ENCODE measurements at places on chromosomes 5 and 9. TPM values are rescaled to one million over a fixed set of nuclear protein-coding genes. Genes with fewer than 3 reads are reported as not detected.

DNA sequence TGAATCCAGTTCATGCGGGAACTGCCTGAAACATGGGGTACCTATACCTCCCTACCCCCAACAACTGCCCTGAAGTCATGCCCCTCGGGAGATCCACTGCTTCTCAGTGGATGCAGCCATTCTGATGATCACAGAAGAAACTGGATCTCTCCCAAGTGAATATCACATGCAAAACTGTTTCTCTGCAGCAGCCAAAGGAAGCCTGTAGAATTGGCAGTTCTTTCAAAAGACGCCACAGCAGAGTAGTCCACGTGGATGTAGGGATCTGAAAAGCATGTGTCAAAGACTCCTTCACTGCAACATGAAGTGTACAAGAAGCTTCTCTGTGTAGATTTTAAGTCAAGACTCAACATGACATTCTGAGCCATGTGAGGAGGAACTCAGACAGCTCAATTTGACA, 286.7 kb downstream of the NR3C1 start:
- no peak overlapping the region for H3K4me3 ChIP-seq
- H3K4me1 ChIP-seq: peaks cover 48% of the 10 kb centered on the region
- peaks cover 4% of the 10 kb centered on the region for H3K36me3 ChIP-seq

DNA sequence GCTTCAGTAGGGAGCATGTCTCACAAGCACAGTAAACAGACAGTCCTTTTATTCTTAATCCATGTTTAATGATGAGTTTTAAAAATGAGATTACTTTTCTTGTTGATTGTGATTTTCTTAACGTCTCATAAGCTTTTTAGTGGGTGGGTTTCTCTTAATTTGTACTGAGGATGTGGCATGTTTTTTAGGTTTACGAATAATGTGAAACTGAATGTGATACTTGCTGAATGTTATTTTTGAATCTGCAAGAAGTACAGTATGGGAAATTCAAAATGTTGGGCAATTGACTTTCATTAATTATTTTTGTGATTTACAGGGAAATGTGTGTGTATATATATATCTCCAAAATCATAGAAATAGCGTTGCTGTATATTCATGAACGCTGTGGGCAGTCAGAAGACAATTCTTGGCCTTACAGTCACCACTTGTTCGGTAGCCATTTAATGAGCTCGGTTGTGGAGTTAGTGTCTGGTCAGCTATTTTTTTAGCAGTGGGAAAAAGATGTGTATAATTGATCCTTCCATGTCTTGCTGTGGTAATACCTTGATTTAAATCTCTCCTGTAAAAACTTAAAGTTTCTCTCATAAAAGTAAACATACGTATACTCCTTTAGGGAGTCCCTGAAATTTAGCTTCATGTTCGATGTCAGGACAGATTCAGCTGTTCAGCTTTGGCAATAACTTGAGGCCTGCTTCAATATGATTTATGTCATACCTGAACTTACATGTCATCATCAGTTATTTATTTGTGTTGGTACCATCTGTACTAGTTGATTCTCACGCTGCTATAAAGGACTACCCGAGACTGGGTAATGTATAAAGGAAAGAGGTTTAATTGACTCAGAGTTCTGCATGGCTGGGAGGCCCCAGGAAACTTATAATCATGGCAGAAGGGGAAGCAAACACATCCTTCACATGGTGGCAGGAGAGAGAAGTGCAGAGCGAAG, 15.0 kb downstream of the ICE1 start:
- no peaks in the 10 kb centered on the region for H3K27me3 ChIP-seq
- no peak for DNase-seq
- H3K27ac ChIP-seq: peak overlapping the region; percentile 58
- H3K36me3 ChIP-seq: peaks cover 25% of the 10 kb centered on the region

DNA sequence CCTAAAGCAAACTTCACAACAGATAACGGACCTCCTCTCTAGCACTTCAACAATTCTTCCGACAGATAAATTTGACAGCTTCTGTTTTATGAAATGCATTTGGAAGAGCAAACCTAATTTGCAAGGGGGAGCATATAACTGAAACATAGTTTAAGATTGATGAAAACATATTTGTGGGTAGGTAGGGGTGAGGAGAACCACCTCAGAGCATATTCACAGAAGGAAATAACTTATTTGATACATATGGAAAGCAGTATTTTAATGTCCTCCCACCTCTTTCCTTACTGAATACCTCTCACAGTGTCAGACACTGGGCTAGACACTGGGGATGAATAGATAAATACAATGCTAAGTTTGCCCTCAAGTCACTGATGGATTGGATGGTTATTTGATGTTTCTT, 384.8 kb downstream of the MAT2B start:
- no peak overlapping the region for H3K4me3 ChIP-seq
- DNase-seq: no peak
- H3K36me3 ChIP-seq: no peaks in the 10 kb centered on the region
- H3K4me1 ChIP-seq: no peaks in the 10 kb centered on the region
- H3K27ac ChIP-seq: no peak overlapping the region

- no peaks in the 10 kb centered on the region for H3K4me1 ChIP-seq
- H3K4me3 ChIP-seq: no peak overlapping the region
- DNase-seq: no peak
These were observed 24.0 kb upstream of the WHRN start for GRCh38 chr9:114529285-114529684.

DNA sequence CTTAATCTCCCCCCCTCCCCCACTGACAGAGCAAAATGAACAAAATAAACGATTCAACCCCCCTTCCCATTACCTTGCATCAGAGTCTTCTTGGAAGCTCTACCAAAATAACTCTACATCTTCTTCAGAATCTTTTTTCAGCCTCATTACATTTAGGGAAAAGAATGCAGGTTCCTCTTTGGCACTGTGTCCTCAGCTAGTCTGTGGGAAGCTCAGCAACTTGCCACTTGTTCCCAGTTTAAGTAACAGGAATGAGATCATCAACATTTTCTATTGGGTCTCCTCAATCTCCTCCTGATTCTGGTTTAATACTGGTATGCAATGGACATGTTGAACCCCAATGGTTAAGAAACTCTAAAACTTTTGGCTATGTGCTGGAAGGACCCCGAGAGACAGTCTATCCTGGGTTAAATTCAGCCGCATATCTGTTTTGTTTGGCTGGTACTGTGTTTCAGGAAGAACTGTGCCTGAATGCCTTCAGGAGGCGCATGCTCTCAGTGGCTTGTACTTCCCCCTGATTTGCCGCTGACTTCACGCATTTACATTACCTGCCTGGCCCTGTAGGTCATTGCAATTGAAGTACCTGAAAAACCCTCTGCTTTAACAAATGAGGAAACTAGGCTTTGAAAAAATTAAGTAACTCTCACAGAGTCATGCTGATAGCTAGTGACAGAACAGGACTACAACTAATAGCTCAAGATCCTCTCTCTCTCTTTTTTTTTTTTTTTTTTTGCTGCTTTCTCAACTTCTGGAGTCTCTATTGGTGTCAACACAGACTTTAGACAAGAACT, 78.1 kb upstream of the HMHB1 start:
- DNase-seq: no peak
- no peak overlapping the region for H3K27ac ChIP-seq
- H3K4me1 ChIP-seq: no peaks in the 10 kb centered on the region
- peaks cover 4% of the 10 kb centered on the region for H3K27me3 ChIP-seq

- no peaks in the 10 kb centered on the region for H3K36me3 ChIP-seq
- DNase-seq: no peak
- no peak overlapping the region for H3K27ac ChIP-seq
- H3K4me1 ChIP-seq: no peaks in the 10 kb centered on the region
These were observed 23.4 kb downstream of the DMRTA1 start for GRCh38 chr9:22469928-22470544.

- no peaks in the 10 kb centered on the region for H3K36me3 ChIP-seq
- H3K4me1 ChIP-seq: peaks cover 6% of the 10 kb centered on the region
- peaks cover 13% of the 10 kb centered on the region for H3K27me3 ChIP-seq
- no peak overlapping the region for H3K27ac ChIP-seq
- no peak overlapping the region for H3K4me3 ChIP-seq
These were observed 131.6 kb downstream of the TLR4 start for GRCh38 chr9:117835798-117836197.

- no peaks in the 10 kb centered on the region for H3K36me3 ChIP-seq
- no peaks in the 10 kb centered on the region for H3K27me3 ChIP-seq
- H3K4me3 ChIP-seq: no peak overlapping the region
These were observed 559.8 kb upstream of the TYRP1 start for GRCh38 chr9:12133416-12133815.

- H3K27me3 ChIP-seq: no peaks in the 10 kb centered on the region
- no peaks in the 10 kb centered on the region for H3K36me3 ChIP-seq
- H3K4me1 ChIP-seq: peaks cover 5% of the 10 kb centered on the region
- H3K4me3 ChIP-seq: no peak overlapping the region
These were observed 4.3 kb upstream of the ACER2 start for GRCh38 chr9:19404283-19405075.

DNA sequence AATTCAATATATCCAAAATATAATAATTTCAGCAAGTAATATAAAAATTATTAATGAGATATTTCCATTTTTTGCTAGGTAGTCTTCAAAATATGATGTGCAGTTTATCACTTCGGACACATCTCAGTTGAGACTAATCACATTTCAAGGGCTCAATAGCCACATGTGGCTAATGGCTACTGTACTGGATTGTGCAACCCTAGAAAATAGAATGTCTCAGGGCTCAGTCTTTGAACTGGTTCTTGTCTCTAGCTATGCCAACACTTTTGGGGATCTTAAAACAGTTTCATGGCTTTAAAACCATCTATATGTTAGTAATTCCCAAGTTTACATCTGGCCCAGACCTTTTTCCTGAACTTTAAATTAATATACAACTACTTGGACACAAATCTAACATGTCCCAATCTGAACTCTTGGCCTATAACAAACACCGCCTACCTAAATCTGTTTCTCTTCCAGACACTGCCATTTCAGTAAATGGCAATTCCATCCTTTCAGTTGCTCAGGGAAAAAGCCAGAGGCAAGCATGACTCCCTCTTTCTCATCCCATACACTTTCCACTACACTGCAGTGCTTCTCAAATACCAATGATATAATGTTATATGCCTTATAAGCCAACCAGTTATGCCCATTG, 18.8 kb downstream of the PTAR1 start:
- H3K4me1 ChIP-seq: peaks cover 10% of the 10 kb centered on the region
- H3K27ac ChIP-seq: no peak overlapping the region
- H3K4me3 ChIP-seq: no peak overlapping the region
- H3K27me3 ChIP-seq: no peaks in the 10 kb centered on the region

GRCh38 chr5:135332519-135333150, 66.4 kb downstream of the MACROH2A1 start:
- no peaks in the 10 kb centered on the region for H3K27me3 ChIP-seq
- H3K27ac ChIP-seq: no peak overlapping the region
- H3K36me3 ChIP-seq: peaks cover 22% of the 10 kb centered on the region
- no peaks in the 10 kb centered on the region for H3K4me1 ChIP-seq

DNA sequence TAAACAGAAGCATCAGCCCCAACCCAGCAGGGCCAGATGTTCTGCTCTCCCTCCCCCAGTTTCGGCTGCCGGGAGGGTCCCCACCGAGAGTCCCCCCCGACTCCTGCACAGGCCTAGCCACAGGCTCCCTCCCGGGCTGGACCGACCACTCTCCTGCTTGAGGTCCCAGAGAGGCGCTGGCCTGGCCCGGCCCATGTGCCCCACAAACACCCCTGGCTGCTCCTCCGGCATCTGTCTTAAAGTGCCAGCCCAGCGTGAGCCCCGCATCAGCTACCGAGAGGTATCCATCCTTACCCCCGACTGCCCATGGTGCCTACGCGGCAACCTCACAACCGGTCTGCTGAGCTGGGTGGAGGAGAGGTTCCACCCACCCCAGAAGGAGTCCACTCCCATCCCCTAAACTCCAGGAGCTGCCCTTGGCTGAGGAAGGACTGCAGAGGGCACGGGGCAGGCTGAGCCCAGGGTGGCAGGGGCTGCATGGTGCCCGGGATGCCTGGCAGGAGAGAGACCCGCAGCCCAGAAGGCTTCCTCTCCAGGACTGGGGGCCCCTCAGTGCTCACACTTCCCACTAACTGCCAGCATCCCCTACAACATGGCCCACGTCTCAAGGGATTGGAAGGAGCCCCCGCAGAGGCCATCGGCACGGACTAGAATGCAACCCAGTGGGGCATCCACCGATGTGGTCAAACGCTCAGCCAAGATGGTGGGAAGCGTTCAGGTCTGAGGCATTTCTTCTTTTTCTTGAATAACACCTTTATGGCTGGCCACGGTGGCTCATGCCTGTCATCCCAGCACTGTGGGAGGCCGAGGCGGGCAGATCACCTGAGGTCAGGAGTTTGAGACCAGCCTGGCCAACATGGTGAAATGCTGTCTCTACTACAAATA, 15.6 kb upstream of the EGFL7 start:
- DNase-seq: no peak
- H3K36me3 ChIP-seq: no peaks in the 10 kb centered on the region
- H3K27me3 ChIP-seq: peaks cover 22% of the 10 kb centered on the region
- H3K4me1 ChIP-seq: no peaks in the 10 kb centered on the region
- no peak overlapping the region for H3K4me3 ChIP-seq
- H3K27ac ChIP-seq: no peak overlapping the region

GRCh38 chr5:83400701-83401100, 70.8 kb upstream of the VCAN start:
- H3K27me3 ChIP-seq: no peaks in the 10 kb centered on the region
- H3K4me1 ChIP-seq: peaks cover 5% of the 10 kb centered on the region
- H3K36me3 ChIP-seq: no peaks in the 10 kb centered on the region
- H3K27ac ChIP-seq: no peak overlapping the region

- DNase-seq: peak; percentile 89
- H3K27me3 ChIP-seq: no peaks in the 10 kb centered on the region
- peak overlapping the region; percentile 88 for H3K27ac ChIP-seq
- H3K36me3 ChIP-seq: no peaks in the 10 kb centered on the region
These were observed 10.1 kb downstream of the EEIG1 start for GRCh38 chr9:127970401-127971313.

DNA sequence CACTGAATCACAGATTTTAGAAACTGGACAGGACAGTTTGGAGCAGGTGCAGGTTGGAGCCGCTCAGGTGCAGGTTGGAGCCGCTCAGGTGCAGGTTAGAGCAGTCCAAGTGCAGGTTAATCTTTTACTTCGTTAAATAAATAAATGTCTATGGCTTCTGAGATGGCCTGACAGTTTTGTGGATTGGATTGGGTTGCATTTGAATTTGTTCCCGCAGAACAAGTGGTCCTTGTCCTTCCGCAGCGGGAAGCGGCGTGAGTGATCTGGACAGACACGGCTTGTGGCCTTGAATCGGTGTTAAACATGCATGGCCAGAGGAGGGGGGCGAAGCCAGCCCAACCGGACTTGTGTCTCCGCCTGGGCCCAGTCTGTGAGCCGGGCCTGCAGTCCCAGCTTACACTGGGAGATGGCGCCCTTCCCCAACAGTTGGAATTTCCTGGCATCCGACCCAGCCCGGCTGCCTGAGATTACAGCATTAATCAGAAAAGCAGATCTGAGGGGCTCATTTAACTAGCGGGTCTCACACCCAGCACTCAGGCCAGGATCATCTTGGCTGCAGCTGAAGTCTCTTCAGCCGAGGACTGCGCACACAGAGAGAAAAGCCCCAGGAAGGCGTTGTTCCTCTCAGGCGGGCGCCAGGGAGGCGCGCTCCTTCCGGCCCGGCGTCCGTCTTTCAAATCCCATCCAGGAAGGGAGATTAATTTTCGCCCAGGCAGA, 1.5 kb upstream of the OLFM1 start:
- no peaks in the 10 kb centered on the region for H3K36me3 ChIP-seq
- peak; percentile 67 for DNase-seq
- no peak overlapping the region for H3K4me3 ChIP-seq
- H3K27me3 ChIP-seq: peaks cover 43% of the 10 kb centered on the region
- no peak overlapping the region for H3K27ac ChIP-seq

MLANA gene
- total RNA-seq: not detected

MYORG gene
- total RNA-seq: 1.9 TPM

SLC6A18 gene
- not detected for total RNA-seq

CCNO gene
- total RNA-seq: not detected

ALDOB gene
- total RNA-seq: not detected

ST8SIA4 gene
- 35.1 TPM for total RNA-seq

SPATA31D3 gene
- total RNA-seq: not detected

CTNND2 gene
- not detected for total RNA-seq
